H9 (cell line): ENCODE measurements at places on chromosomes 2 and 18. TPM values are rescaled to one million over a fixed set of nuclear protein-coding genes. Genes with fewer than 3 reads are reported as not detected.
A peak's percentile ranks its signal among the peaks of the same experiment; 100 is the strongest.

Gene GAD1
- 1.8 TPM in 2 replicates for total RNA-seq

Gene SS18
- total RNA-seq = 86.4 and 87.9 TPM in 2 replicates

Gene NCKAP1
- total RNA-seq = 99.8 and 112 TPM in 2 replicates

DNA sequence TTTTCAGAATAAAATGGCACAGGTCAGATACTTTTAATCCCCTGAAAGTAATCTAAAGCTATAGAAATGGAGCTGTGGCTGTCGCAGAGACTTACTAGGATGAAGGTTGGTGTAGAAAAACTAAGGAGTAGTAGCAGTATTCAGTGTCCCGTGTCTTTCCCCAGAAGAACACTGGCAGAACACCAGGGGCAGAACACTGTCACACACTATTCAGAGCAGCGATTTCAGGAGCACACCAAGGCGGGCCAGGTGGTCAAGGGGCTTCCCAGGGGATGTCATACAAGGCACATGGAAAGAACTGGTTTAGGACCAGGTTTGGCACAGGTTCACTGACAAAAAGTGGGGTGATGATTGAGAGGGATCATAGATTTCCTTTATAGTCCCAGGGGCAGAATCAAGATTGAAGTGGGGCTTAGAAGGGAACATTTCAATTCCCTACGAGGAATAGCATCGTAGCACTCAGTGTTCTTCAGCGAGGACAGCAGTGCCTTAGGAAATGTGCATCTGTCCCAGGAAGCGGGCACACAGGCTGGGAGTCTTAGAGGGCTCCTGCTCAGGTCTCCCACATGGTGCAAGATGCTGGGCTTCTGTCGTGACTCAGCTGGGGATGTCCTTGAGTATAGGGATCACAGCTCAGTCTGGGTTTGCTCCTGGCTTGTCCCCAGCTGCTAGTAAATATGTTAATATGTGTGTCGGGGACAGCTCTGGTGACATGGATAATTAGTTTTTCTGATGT is 22.6 kb downstream of the BCL2L11 start:
- no peak for DNase-seq

- DNase-seq = no peak
Measured at GRCh38 chr2:156935616-156936015, 321.9 kb upstream of the GALNT5 start.

GRCh38 chr2:39549718-39550464 is 112.8 kb upstream of the MAP4K3 start:
- no peak for DNase-seq

- no peak for DNase-seq
Measured at GRCh38 chr2:146602856-146603255, 1242.0 kb upstream of the ACVR2A start.

DNA sequence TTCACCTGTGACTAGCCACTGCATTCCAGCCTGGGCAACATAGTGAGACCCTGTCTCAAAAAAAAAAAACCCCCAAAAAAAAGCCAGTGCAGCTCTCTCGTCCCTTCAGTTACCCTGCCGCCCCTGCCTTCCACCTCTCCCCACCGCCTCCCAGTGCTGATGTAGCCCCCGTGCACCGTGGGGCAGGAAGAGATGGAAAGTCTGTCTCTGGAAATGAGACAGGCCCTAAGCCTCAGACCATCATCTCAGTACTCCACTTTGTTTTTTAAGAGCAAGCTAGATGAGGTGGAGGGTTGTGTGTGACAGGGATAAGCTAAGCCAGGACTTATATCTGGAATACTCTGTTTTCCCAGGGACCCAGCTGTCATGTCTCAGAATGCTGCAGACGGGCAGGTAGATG is 32.0 kb downstream of the MERTK start:
- DNase-seq = no peak

DNA sequence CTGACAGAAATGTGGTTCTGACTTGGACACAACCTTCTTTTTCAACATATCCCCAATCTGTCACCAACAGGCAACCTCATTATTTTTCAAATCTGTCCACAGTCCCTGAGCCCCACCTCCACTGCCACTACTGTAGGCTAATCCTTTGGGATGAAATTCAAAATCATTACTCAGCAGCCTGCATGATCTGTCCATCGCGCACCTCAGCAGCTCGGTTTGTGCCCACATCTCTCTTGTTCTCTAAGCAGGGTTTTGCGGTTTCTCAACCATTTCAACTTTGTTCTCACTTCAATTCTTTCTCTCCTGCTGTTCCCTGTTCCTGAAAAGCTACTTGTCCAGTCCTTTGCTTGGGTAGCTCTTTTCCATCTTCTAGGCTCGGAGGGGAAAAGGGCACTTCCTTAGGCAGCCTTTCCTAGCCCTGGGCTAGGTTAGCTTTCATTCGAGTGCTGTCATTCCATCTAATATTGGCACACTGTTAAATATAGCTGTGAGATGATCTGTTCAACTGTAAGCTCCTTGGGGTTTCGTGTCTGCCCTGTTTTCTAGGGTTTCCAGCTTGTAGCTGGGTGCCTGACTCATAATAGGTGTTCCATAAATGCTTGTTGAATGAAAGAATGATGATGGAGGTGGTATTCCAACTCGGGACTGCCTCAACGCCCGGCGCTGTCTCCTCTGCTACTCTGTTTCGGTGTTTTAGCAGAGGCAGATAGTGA is 653 bp upstream of the ANKAR start:
- no peak for DNase-seq

DNA sequence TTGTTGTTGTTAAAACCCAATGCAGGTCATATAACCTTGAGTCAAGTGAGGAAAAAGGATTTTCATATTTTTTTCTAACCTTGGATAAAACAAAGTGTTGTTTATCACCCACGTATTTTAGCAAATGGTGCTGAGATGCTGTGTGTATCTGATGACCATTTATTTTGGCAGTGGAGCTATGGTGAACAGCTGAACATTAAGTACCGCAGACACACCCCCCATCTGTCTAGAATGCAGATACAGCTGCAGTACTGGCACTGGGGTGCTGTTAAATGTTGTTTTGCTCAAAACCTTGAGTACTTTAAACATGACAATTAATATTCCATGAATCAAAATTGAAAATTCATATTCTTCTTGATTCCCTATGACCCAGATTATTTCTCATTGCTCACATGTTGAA is 773.3 kb upstream of the SLC39A10 start:
- DNase-seq = no peak

DNA sequence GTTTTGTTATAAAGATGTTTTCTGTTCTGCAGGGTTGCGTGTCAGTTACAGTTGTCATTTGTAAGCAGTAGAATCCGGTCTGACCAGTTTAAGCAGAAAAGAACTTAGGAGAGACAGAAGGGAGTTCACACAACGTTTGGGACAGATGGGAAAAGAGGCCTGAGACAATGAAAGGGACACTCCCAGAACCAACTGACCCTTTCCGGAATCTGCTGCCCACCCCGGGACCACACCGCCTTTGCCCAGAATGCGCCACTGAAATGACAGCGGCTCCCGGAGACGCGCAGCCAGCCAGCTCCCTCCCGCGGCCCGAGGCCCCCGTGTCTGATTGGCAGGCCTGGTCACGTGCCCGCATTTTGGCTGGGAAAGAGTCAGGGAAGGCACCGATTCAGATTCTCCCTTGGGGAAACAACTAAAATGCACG is 244.6 kb downstream of the BCL2 start:
- peak; percentile 87 for DNase-seq

GRCh38 chr2:111108745-111109271 is 11.9 kb upstream of the BCL2L11 start:
- DNase-seq = no peak

Gene SLC8A1
- 1.7 and 1.9 TPM in 2 replicates for total RNA-seq

GRCh38 chr2:190538201-190538600 is 3.7 kb upstream of the NEMP2 start:
- DNase-seq = no peak

Gene CTNNA2
- 4.5 and 5.5 TPM in 2 replicates for total RNA-seq

DNA sequence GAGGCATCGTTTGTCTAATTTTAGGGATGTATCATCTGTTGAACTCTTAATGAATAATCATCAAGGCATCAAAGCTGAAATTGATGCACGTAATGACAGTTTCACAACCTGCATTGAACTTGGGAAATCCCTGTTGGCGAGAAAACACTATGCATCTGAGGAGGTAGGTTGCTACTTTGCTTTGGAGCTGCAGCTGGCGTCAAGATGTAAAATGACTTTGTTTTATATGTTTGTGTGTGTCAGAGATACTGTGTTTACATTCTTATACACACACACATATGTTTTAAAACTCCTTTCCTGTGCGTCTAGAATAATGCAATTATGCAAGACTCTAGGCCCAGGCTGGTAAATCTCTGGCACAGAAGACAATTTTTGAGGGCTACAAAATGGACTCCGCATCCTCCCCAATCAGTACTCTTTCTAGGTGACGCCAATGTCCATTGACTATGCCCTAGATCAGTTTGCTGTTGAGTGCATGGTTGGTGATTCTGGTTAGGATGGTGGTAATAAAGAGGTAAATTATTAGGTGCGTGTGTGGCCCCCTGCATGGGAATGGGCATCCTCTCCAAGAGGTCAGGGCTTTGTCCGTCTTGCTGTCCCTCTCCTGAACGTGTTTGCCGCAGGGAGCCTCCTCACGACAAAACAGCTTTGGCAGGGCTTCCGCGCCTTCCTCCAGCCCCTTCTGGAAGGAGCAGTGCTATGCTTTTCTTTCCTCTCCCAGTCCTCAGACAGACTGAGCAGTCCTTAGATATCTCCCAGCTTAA is 68.2 kb upstream of the EML6 start:
- DNase-seq = no peak

- DNase-seq = no peak
Measured at GRCh38 chr2:24887307-24887874, 32.6 kb downstream of the ADCY3 start.

GRCh38 chr2:58032764-58033080 is 13.9 kb upstream of the VRK2 start:
- DNase-seq = no peak

DNA sequence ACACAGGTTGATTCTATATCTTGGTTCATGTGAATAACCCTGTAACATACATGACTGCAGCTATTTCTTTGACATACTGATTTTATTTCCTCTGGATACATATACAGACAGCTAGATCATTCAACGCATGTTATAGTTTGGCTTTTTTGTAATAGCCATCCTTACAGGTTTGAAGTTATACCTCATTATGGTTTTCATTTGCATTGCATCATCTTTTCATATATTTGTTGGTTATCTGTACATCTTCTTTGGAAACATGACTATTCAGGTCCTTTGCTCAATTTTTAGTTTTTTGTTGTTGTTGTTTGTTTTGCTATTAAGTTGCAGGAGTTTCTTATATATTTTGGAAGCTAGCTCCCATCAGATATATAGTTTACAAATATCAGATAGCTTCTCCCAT is 276.2 kb upstream of the NETO1 start:
- no peak for DNase-seq

- no peak for DNase-seq
Measured at GRCh38 chr2:85951351-85952067, 62.7 kb upstream of the ST3GAL5 start.
